ENCODE measurements at places on chromosomes 4 and X. TPM values are rescaled to one million over a fixed set of nuclear protein-coding genes. Genes with fewer than 3 reads are reported as not detected.

The TREX2 gene
- 0.69 TPM for total RNA-seq

The SPANXN3 gene
- not detected for total RNA-seq

The SHOX gene
- not detected for total RNA-seq

The SSX2 gene
- not detected for total RNA-seq

The ARX gene
- total RNA-seq = not detected

The PPP1R3F gene
- total RNA-seq = 6.8 TPM

The CLIC2 gene
- total RNA-seq = 0.61 TPM

The TFE3 gene
- 55.2 TPM for total RNA-seq

The GPRASP1 gene
- 1.6 TPM for total RNA-seq

The TMPRSS11A gene
- not detected for total RNA-seq

The KLB gene
- not detected for total RNA-seq

The ADH1B gene
- not detected for total RNA-seq

The RBM46 gene
- total RNA-seq = 0.54 TPM

The MTMR8 gene
- total RNA-seq = 6.3 TPM

The RPL10 gene
- 2,739 TPM for total RNA-seq

The IL3RA gene
- not detected for total RNA-seq

The GATA1 gene
- total RNA-seq = not detected

The CORIN gene
- 0.17 TPM for total RNA-seq

The ZAR1 gene
- 0.78 TPM for total RNA-seq

The TCEAL6 gene
- total RNA-seq = not detected

The KIT gene
- 24.8 TPM for total RNA-seq

The CITED1 gene
- 2.2 TPM for total RNA-seq

The RAB33A gene
- total RNA-seq = 3.9 TPM

The MGARP gene
- total RNA-seq = 2.8 TPM

The TENM3 gene
- total RNA-seq = 67.0 TPM

The SLC30A9 gene
- 67.2 TPM for total RNA-seq

The HGFAC gene
- 0.15 TPM for total RNA-seq

The NPY1R gene
- total RNA-seq = 7.2 TPM

The ARHGAP4 gene
- total RNA-seq = 25.9 TPM

The STOX2 gene
- total RNA-seq = 20.9 TPM

The TMEM271 gene
- total RNA-seq = not detected

Measured in H1 (cell line).